ENCODE measurements at places on chromosomes 6 and 20.

GRCh38 chr6:111604259-111605099 is 1.2 kb downstream of the TRAF3IP2 start:
- no peak for DNase-seq

DNA sequence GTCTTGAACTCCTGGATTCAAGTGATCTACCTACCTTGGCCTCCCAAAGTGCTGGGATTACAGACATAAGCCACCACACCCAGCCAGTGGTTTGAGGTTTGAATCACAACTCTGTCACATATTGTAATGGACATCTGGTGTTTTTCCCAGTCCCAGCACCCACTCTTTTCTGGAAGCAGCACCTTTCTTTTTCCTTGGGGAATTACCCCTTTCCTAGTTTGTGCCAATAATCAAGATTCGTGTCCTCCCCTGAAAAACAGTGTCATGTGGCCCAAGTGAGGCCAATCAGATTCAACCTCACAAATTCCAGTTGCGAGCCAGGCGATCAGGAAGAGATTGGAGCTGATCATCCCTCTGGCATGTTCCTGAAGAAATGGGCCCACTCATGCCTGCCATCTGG is 71.7 kb upstream of the SGK1 start:
- DNase-seq = no peak

- DNase-seq = no peak
Observed at GRCh38 chr6:154412106-154412820, 55.7 kb upstream of the IPCEF1 start.

- no peak for DNase-seq
Observed at GRCh38 chr20:56163806-56164205, 84.7 kb upstream of the MC3R start.

GRCh38 chr6:127058936-127059335 is 59.5 kb upstream of the RSPO3 start:
- no peak for DNase-seq

DNA sequence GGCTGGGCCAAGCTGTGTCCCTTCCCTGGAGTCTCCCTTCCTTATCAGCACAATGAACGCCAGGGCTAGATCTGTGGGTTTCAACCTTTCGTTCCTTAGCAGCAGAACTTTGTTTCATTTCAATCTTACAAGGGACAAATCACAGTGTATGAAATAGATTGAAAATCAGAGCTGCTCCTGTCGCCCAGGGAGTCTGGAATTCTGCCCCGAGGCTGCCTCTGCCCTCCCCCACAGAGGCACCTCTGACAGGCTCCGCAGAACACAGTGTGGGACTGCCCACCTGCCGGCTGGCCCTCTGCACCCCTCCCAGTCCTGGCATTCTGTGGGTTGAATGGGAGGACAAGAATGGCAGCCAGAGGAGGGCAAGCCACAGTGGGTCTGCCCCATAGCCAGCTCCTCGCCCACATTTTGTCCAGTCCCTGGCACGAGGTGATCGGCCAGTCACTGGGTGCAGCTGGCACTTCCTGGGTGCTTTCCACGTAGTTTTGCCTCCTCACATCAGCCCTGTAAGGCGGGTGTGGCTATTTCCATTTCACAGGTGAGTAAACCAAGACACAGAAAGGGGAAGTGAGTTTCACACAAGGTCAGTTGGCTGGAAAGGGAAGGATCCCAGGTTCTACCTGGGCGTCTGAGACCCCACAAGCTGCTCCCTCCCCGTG is 26.1 kb downstream of the MANBAL start:
- no peak for DNase-seq

All from NCI-H69 (cell line).